Stimulated activated naive CD4-positive, alpha-beta T cell treated with Interleukin-2 at 50 U/mL for 16 hours (primary cell): ENCODE measurements at places on chromosomes 16 and 17.

GRCh38 chr17:41415411-41415810 lies 9.0 kb downstream of the KRT37 start:
- DNase-seq: no peak

GRCh38 chr17:47230864-47231263 lies 21.7 kb downstream of the MYL4 start:
- no peak for DNase-seq

GRCh38 chr16:1398826-1399581 lies 15.5 kb downstream of the UNKL start:
- DNase-seq: no peak

GRCh38 chr16:2365397-2366294 lies 25.1 kb upstream of the ABCA3 start:
- DNase-seq: no peak

- DNase-seq: no peak
Measured at GRCh38 chr16:87363771-87364455, 19.7 kb downstream of the FBXO31 start.

GRCh38 chr16:24367186-24367710 lies 111.1 kb downstream of the CACNG3 start:
- no peak for DNase-seq

DNA sequence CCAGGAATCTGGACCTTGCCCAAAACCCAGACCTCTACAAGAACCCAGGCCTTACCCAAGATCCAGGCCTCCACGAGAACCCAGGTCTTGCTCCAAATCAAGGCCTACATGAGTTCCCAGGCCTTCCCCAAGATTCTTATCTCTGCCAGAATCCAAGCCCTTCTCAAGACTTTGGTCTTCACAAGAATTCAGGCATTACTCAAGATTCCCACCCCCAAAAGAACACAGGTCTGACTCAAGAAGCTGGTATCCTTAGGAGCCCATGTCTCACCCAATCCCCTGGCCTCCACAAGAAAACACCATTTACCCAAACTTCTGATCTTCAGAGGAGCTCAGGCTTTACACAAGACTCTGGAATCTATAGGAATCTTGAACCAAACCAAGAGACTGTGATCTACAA lies 2.6 kb downstream of the SPEM3 start:
- no peak for DNase-seq

- DNase-seq: no peak
Measured at GRCh38 chr16:55622930-55623561, 32.7 kb upstream of the SLC6A2 start.

DNA sequence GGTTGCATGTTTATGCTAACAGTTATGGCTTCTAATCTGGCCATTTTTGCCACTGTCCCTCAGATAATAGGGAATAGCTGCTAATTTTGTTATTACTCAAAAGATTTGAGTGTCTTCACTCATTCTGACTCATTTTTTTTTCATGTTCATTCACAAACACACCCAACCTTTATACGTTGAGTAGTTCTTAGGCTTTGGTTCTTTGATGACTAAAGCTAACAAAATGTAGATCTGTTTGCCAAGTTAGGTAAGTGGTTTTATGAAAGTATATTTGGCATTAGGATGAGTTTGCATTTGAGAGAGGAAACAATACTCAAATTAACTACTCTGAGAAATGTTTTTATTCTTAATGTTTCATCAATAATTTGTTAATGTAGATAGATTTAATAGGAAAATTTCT lies 3.6 kb downstream of the MAP2K4 start:
- DNase-seq: no peak

- DNase-seq: no peak
Measured at GRCh38 chr16:66036184-66036583, 330.3 kb upstream of the CDH5 start.

GRCh38 chr17:14038206-14038605 lies 31.1 kb upstream of the COX10 start:
- DNase-seq: no peak

- DNase-seq: no peak
Measured at GRCh38 chr17:34822007-34822739, 139.1 kb downstream of the CCT6B start.

- DNase-seq: no peak
Measured at GRCh38 chr16:79534143-79534542, 66.4 kb downstream of the MAF start.

DNA sequence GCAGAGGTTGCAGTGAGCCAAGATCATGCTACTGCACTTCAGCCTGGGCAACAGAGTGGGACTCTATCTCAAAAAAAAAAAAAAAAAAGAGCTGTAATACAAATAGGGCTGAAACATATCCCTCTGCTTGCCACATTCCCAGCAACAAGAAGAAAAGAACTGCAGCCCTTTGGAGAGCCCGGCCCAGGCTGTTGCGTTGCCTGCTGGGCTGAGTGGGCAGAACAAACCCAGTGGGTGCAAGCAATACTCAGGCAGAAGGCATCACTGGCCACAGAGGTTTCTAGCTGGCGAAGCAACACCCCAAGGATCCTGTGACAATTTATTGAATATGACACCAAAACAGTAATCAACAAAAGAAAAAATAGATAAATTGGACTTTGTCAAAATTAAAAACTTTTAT lies 44.0 kb downstream of the PIGL start:
- DNase-seq: no peak

DNA sequence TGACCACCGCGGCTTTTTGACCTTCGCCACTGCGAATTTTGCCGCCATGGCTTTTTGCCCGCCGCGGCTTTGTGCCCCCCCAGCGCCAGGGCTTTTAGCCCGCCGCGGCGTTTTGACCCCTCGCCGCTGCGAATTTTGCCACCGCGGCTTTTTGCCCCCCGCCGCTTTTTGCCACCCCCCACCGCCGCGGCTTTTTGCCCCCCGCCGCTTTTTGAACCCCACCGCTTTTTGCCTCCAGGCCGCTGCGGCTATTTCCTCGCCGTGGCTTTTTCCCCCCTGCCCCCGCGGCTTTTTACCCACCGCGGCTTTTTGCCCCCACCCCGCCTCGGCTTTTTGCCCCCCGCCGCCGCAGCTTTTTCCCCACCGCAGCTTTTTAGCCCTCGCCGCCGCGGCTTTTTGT lies 134.8 kb upstream of the TP53TG3C start:
- no peak for DNase-seq

- no peak for DNase-seq
Measured at GRCh38 chr17:82325286-82326180, 8.0 kb downstream of the SECTM1 start.

- no peak for DNase-seq
Measured at GRCh38 chr16:53566552-53567245, 63.7 kb upstream of the AKTIP start.

GRCh38 chr17:61362852-61363600 lies 36.6 kb upstream of the TBX2 start:
- DNase-seq: no peak

GRCh38 chr16:49281480-49281842 lies at the start of gene CBLN1:
Gene CBLN1, minus strand, starts transcription at chr16:49281838. Its CDS starts 373 bp downstream, at chr16:49281465.
- DNase-seq: no peak

- DNase-seq: no peak
Measured at GRCh38 chr17:6603744-6604325, 36.7 kb downstream of the KIAA0753 start.

DNA sequence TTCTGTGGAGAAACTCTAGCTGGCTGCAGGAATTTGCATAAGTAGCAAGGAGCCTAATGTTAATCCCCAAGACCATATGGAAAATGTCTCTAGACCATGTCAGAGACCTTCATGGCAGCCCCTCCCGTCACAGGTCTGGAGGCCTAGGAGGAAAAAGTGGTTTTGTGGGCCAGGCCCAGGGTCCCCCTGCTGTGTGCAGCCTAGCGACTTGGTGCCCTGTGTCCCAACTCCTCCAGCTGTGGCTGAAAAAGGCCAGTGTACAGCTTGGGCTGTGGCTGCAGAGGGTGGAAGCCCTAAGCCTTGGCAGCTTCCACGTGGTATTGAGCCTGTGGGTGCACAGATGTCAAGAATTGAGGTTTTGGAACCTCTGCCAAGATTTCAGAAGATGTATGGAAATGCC lies 306.9 kb upstream of the CA10 start:
- DNase-seq: no peak

- DNase-seq: peak; percentile 72
Measured at GRCh38 chr17:2259769-2260536, 43.6 kb downstream of the SMG6 start.

DNA sequence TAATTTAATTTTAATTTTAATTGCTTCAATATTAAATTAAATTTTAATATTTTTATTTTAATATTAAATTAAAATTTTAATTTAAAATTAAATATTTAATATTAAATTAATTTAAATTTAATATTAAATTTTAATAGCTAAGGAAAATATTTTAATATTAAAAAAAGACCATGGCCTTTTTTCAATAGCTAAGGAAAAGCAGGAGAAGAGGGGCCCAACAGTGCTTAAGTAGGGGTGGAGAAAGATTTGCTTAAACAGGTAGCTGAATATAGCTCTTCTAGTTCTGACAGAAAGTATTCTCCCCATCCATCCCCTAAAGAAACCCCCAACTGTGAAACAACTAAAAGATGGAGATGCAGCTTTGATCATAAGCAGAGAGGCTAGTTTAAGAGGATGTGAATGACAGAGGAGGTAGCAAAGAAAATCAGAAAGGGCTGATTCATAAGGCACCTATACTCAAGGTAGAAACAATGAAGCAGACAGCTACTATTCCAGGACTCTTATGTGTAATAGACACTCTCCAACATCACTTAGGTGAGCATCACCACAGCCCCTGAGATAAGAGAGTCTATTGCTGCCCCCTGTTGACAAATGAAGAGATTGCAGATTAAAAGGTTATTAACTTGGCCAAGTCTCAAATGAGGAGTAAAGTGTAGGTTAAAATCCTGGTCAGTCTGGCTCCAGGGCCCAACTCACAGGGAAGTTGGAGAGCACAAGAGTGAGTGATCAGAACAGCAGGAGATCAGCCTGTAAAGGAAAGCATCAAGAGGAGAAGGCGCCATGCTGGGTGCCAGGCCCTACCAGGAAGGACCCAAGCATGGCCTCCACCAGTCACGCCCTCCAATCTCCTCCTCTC lies 7.8 kb upstream of the RNASEK start:
- DNase-seq: no peak

GRCh38 chr16:84139628-84140258 lies 5.2 kb downstream of the HSDL1 start:
- no peak for DNase-seq

GRCh38 chr16:22668318-22668717 lies 145.6 kb upstream of the HS3ST2 start:
- no peak for DNase-seq

- no peak for DNase-seq
Measured at GRCh38 chr17:67256075-67256732, 11.2 kb upstream of the HELZ start.

DNA sequence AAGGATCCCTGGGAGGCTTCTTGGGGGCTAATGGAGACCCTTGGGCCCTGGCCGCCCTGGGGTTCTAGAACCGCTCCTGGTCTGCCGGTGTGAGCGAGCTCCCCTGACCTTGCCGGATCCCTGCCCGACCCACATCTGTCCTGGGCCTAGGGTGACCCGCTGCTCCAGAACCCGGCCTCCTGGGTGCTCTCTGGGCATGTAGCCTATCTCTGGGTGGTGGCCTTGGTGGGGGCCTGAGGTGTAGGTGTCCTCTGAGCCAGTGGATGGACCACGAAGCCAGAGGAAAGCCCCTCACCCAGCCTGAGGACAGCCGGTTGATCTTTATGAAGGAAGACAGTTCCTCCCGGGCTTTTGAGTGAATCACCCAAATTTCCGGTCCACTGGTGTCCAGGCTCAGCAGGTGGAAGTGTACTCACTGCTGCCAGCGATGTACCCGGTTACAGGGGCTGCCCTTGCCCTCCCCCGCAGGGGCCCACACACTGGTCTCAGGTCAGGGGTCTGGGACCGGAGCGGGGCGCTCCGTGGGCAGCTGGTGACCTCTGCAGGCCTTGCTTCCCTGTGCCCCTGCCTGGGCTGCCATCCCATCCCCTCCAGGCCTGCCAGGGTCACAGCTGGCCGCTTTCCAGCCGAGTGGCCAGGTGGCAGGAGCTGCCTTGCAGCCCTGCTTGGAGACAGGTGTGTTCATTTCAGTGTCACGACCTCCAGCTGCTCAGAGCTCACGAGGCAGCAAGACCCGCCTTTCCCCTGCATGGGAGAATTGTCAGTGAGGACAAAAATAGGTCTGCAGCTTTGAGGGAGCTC lies 10.5 kb upstream of the GSE1 start:
- DNase-seq: no peak

DNA sequence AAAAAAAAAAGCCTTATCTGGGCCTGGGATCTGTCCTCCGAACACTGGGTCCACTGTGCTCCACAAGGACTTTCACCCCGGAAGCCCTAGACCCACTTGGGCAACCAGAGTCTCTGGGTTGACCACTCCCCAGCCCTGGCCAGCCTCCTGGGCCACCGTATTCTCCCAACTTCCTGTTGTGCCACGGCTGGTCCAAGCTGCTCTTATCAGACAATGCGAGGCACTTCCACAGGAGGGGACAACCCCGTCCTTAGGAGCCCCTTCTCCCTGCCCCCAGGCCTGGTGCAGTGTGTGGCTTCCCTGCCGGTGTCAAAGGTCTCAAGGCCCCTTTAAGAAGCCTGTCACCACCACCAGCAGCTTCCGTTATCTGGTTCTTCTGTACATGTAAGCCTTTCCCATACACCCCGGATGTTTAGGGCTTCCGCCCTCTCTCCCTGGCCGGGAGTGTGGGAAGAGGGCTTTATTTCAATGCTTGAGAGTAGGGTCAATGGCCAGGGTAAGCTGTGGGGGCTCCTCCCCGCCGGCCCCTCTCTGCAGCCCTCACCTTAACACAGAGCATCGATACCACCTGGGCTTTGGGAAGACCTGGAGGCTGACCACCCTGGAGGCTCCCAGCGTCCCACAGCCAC lies 313.0 kb downstream of the SEC14L1 start:
- DNase-seq: peak; percentile 32
